ENCODE measurements at places on chromosomes 6 and 20.

DNA sequence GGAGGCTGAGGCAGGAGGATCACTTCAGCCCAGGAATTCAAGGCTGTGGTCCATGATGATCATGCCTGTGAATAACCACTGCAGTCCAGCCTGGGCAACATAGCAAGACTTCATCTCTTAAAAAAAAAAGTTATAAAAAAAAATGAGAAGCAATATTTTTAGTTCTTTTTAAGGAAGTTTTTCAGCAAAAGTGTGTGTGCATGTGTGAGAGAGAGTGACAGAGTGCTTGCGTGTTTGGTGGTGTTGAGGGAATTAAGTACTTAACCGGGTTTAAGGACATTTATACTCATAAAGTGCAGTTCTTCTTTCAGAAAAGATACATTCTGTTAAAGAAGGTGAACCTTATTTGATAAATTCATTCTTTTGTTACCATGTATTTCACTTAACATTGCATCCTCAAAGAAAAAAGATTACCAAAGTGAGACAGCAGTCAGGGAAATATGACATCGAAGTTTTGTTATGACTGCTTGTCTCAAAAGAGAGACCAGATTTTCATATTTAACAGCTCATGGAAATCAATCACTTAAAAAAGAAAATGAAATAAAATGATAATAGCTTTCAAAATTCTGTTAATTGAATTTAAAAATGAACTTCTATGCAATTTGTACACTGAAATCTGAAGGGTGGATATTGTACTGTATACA lies 254.7 kb downstream of the ARHGAP18 start:
- no peak for DNase-seq

DNA sequence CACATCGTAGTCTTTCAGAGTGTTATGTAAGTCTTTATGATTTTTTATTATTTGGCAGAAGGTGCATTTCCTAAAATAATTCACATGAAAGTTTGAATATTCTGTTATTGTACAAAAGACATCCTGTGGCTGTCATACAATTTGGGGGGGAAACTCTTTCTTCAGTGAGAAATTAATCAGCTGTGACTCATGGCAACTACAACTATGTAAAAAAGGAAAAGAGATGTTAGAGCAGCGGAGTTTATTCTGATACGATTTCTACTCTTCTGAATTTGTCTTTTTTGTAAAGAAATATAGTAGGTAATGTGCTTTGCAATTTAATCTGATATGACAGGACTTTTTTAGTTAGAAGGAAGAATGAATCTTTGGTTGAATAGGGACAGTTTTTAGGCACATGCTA lies 14.2 kb downstream of the COL19A1 start:
- DNase-seq = no peak

DNA sequence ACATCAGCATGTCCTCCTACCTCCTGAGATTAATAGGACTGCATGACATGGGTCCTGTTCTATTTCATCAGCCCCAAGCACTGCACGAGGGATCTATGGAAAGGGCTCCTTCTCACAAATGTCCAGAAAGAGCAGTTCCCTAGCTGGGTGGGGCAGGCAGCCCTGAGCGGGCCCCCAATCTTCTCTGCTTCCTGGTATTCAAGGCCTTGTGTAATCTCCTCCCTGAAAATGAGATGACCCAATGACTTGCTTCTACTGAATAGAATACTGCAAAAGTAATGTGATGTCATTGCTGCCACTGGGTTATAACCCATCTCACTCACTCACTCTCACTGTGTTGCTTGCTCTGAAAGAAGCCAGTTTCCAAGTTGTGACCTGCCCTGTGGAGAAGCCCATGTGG lies 126.4 kb downstream of the OPRM1 start:
- no peak for DNase-seq

- DNase-seq = no peak
These were observed 5.9 kb downstream of the ESF1 start for GRCh38 chr20:13778827-13779226.

DNA sequence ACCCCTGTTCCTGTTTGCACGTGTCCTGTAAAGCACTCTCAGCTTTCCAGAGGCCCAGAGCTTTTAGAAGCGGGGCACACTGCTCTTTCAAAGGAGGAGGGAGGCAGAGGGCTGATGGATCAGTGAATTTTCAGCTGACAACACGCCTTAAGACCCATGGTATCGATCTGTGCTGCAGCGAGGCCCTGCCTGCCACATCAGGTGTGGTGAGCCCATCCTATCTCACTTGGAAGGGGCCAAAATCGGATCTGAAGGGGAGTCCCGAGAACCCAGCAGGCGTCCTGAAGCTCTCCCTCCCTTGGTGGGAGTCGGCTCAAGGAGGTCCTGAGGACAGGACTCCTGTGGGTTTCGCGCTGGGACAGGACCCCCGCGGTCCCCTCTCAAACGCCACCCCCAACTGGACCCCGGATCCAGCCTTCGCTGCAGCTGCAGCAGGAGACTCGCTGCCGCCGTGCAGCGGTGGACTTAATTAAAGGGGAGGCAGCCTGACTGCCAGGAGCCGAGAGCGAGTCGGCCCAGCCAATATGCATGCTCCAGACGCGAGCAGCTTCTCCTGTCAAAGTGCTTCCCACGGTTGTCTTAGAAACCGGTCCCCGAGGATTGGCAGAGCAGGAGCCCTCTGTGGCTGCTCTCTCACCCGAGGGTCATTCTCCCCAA lies 580.0 kb upstream of the ZNF337 start:
- peak; percentile 8 for DNase-seq

DNA sequence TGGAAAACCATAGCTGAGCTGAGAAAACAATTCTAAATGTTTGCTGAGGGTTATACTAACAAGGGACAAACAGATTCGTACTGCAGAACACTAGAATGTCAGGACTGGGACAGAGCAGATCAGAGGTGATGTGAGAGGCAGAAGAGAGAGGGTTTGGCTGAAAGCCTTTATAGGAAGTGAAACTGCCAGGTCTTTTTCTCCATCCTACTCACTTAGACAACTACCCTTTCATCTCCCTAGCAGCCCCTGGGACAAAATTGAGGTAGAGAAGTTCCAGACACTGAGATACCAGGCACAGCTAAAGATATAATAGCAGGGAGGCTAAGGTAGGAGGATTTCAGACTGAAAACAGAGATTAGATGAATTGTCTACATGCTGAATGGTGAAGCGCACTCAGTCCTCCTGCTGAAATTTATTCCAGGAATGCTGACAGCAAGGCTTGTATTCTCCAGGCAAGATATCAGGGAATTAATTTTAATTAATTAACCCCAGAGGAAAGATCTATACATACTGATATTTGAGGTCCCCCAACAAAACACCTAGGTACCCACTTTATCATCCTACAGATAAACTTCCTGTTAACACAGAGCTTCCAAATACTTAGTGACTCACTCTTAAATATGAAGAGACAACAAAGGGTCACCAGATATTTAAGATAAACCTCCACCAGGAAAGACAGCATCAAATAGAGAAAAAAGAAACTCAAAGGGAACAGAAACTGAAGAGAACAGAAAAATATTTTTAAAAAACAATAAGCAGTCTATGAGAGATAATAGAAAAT lies 12.6 kb upstream of the EIF2S2 start:
- DNase-seq = no peak

DNA sequence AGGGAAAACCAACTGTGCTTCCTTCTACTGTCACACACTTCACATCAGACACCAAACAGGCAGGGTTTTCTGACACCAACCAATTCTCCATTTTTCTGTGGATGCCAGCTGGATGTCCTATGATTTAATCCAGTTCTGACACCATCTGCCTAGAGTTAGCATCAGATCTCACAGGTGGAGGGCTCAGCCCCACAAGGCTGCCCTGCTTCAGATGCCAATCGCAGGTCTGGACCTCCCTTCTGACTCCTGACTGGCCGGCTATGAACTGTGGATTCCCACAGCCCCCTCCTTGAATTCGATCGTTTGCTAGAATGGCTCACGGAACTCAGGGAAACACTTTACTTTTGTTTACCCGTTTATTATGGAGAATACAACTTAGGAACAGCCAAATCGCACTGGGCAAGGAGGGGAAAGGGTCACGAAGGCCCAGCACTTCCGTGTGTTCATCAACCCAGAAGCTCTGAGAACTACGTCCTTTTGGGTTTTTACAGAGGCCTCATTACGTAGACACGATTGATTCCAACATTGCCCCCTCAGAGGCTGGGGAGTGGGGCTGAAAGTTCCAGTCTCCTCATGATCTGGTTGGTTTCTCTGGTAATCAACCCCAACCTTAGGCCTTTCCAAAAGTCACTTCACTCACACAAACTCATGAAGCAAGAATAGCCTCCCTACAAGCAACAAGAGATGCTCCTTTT lies 25.4 kb upstream of the MAS1 start:
- DNase-seq = no peak

DNA sequence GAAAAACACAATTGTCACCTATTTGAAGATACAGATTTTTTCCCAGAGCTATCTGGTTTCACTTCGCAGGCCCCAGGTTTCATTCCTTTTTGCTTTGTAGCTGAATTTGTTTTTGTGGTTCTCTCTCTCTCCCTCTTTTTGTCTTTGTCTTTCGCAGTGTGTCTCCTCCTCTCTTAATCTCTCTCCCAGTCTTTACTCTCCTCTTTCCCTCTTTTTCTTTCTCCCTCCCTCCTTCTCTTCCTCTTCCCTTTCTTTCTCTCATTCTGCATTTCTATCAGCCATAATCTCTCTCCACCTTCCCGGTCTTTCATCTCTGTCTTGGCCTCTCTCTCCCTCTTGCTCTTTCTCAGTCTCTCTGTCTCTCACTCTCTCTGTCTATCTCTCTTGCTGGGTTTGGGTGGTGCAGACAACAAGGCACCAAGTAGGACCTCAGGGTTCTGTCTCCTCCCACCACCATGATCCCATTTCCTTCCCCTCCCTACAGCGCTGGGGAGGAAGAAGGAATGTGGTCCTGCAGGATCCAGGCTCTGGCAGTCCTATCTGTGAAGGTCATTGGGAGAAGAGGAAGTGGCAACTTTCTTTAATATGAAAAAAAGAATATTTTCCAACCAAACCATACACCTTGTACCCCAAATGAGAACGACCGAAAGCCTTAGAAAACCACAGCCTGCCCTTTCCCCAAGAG lies 63.2 kb downstream of the BANF2 start:
- DNase-seq = no peak

GRCh38 chr6:108331982-108332381 lies 37.1 kb downstream of the AFG1L start:
- no peak for DNase-seq

DNA sequence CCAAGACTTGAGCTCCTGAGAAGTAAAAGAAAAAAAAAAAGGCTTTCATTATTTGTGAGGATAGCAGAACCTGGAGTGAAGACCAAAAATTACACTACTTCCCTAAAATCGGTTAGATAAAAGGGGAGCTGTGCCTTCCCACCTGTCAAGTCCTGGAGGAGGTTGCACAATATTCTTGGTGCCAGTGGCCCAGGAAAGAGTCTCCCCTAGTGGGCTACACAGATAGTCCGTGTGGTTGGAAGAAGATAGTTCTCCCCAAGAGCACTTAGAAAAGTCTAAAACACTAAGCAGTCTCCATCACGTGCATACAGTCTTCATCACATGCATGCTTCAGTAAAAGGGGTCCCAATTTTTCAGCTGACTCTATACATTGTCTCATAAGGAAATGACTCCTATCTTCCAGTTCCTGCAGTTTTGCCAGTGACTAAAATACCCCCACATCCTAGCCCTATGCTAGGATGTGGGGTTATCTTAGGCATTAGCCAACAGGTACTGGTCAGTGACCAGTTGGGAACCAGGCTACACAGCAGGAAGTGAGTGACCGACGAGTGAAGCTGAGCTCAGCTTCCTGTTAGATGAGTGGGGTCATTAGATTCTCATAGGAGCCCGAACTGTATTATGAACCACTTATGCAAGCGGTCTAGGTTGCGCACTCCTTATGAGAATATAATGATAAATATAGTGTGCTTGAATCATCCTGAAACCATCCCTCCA lies 199.5 kb upstream of the FAM83B start:
- DNase-seq = peak; percentile 3

DNA sequence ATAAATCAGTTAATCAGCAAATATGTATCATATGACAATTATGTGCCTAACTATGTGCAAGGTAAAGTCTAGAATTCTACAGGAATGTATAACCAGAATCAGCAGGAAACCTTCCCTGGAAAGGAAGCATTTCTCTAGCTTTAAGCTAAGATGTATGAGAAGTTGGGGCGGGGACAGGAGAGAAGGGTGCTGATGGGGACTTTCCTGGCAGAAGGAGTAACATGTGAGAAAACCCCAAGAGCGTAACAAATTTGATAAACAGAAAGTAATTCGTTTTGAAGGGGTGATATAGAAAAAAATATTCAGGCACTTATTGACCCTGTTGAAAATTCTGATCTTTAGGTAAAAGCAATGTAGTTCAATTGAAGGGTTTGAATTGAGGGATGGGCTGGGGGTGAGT lies 226.1 kb downstream of the KHDRBS2 start:
- no peak for DNase-seq

- no peak for DNase-seq
These were observed 996 bp upstream of the NFKBIE start for GRCh38 chr6:44266347-44266746.

DNA sequence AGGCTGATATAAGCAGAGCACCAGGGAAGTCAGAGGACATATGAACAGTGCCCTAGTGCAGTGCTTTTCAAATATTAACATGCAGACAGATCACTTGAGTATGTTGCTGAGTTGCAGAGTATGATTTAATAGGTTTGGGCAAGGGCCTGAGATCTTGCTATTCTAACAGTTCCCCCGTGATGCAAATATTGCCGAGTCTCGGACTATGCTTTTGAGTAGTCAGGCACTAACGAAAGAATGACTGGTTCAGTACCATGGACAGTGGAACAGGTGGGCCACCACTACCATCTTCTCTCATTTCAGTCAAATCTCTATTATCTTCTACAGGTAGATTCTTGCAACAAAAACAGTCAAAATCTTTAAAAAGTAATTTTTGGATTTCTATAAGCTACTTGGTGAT lies 3.7 kb upstream of the TMEM200A start:
- DNase-seq = peak; percentile 28

DNA sequence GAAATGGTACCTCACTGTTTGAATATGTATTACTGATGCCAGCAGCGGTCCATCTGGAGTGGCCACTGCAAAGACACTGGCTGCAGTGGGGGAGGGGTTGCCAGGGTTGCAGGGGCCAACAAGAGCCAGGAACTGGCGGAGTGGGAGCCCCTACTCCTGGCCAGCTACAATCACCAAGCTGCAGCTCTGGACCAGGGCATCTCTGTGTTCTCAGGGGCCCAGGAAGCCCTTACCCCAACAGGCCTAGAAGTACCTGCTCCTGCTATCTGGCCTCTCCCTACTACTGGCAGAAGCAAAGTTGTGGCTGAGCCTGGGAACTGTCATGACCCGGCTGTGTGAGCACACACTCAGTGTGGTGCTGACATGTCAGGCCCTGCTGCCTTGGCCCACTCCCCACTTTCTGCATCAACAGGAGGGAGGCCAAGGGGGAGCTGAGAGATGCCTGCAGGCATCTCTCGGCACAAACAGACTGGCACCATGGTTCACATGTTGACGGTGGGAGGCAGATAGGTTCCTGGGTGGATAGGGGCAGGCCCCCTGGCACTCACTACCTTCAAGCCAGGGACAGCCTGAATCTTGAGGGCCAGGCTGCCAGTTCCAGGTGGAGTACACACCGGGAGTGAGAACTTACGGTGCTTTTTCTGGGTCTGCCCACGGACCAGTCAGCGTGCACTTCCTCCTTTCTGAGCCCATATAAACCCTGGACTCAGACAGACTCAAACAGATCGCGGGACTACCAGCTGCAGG lies 1188.0 kb downstream of the GRIK2 start:
- no peak for DNase-seq
